ENCODE measurements at places on chromosomes 11 and 22.

- H3K36me3 ChIP-seq: peaks cover 6% of the 10 kb centered on the region
- no peak overlapping the region for H3K27ac ChIP-seq
- H3K27me3 ChIP-seq: no peaks in the 10 kb centered on the region
- DNase-seq: no peak
- peaks cover 7% of the 10 kb centered on the region for H3K4me1 ChIP-seq
- H3K4me3 ChIP-seq: no peak overlapping the region
Observed at GRCh38 chr11:96035740-96036078, 111.8 kb upstream of the MTMR2 start.

DNA sequence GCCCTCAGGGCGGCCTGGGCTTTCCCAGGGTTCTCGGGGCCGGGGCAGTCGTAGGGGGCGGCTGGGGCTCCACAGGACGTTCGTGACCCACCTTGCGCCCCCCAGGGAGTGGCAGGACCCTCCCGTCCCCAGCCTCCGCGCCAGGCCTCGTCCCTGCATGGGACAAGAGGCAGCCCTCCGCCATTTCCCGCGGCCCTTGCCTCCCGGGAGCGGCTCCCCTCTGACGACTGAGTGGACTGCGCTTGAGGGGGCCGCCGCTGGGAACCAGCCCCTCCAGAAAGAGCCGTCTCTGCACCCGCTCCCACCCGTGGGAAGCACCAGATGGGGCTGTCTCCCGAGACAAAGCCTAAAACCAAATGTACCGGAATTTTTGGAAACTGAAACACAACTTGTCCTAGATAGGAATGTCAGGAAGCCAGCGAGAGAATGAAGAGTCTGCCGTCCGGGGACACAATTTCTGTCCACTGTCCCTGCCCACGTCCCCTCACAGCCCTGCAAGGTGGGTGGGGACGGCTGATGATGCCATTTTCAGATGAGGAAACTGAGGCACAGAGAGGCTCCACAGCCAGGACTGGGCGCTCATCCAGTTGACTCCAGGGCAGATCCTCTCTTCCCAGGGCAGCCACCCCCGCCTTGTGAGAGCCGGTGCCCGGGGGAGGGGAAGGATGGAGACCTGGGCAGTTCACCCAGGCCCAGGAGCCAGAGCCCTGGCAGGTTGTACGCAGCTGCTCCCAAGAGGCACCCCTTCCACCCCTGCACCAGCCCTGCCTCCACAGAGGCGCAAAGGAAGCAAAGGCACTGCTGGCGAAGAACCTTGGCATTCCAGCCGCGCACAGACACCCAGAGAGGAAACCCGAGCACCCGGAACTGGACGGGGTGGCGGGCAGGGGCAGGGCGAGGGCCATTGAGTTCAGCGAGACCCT is 18.1 kb upstream of the PICK1 start:
- no peaks in the 10 kb centered on the region for H3K36me3 ChIP-seq

DNA sequence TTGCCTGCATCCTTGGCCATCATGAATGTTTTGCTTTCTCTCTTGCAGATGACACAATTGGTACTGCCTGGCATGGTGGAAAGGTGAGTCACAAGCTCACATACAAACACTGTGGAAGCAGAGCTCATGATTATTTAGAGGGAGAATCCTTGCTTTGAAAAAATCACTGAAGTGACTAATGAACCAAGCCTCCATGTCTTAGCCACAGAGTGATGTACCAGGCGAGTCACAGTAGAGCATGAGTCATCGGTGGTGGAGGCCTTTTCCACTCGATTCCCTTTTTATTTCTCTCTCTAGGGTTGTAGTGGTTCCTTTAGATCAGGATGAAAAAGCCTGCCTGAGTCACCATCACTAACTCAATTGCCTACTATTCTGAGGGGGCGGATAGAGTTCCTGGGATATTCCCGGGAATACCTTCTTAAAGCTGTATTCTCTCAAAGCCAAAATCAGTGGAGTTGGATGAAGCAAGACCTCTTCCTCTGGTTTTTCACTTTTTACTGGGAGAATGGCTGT is 49.6 kb upstream of the ALKBH3 start:
- H3K4me3 ChIP-seq: no peak overlapping the region
- no peak overlapping the region for H3K27ac ChIP-seq
- peaks cover 5% of the 10 kb centered on the region for H3K4me1 ChIP-seq
- H3K36me3 ChIP-seq: peaks cover 9% of the 10 kb centered on the region
- DNase-seq: peak; percentile 72
- no peaks in the 10 kb centered on the region for H3K27me3 ChIP-seq

GRCh38 chr11:69840371-69841169 is 21.4 kb upstream of the FGF3 start:
- H3K4me3 ChIP-seq: no peak overlapping the region
- no peak overlapping the region for H3K27ac ChIP-seq
- no peak for DNase-seq
- no peaks in the 10 kb centered on the region for H3K36me3 ChIP-seq
- H3K4me1 ChIP-seq: no peaks in the 10 kb centered on the region

GRCh38 chr22:35037089-35037488 is 28.9 kb upstream of the ISX start:
- no peak overlapping the region for H3K4me3 ChIP-seq
- no peaks in the 10 kb centered on the region for H3K4me1 ChIP-seq
- no peak for DNase-seq

GRCh38 chr11:93921695-93922468 is 71.5 kb upstream of the VSTM5 start:
- H3K4me1 ChIP-seq: no peaks in the 10 kb centered on the region
- H3K36me3 ChIP-seq: no peaks in the 10 kb centered on the region
- peaks cover 2% of the 10 kb centered on the region for H3K27me3 ChIP-seq
- peak; percentile 9 for DNase-seq
- H3K27ac ChIP-seq: no peak overlapping the region
- H3K4me3 ChIP-seq: no peak overlapping the region

DNA sequence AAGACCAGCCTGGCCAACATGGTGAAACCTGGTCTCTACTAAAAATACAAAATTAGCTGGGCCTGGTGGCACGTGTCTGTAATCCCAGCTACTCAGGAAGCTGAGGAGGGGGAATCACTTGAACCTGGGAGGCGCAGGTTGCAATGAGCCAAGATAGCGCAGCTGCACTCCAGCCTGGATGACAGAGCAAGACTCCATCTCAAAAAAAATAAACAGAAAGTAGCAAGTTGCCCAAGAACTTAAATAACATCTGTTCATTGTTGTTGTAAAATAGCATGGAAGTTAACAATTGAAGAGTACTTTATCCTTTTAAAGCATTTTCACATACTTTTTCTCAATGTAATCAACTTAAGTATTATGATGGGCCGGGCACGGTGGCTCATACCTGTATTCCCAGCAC is 5.7 kb downstream of the AMBRA1 start:
- no peak overlapping the region for H3K4me3 ChIP-seq
- no peak overlapping the region for H3K27ac ChIP-seq
- H3K27me3 ChIP-seq: no peaks in the 10 kb centered on the region
- peaks cover 22% of the 10 kb centered on the region for H3K4me1 ChIP-seq
- peaks cover 20% of the 10 kb centered on the region for H3K36me3 ChIP-seq
- DNase-seq: no peak

DNA sequence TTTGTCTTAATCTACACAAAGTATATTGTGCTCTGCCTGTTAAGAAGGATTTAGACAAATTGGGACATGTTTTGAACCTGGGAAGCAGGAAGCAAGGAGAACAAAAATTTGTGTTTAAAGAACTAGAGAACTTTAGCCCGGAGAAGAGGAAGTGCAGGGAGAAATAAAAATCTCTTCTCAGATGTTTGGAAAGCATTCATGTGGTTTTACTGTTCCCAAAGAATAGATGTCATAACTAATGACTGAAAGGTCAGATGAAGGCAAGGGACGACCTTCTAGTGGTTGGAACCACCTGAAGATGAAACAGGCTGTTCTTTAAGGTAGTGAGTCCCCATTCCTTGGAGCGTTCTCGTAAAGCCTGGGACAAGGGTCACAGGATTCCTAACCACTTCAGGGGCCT is 38.3 kb downstream of the IRAG1 start:
- H3K36me3 ChIP-seq: no peaks in the 10 kb centered on the region
- no peak for DNase-seq
- H3K27ac ChIP-seq: no peak overlapping the region
- H3K4me3 ChIP-seq: no peak overlapping the region
- peaks cover 22% of the 10 kb centered on the region for H3K4me1 ChIP-seq
- peaks cover 3% of the 10 kb centered on the region for H3K27me3 ChIP-seq

DNA sequence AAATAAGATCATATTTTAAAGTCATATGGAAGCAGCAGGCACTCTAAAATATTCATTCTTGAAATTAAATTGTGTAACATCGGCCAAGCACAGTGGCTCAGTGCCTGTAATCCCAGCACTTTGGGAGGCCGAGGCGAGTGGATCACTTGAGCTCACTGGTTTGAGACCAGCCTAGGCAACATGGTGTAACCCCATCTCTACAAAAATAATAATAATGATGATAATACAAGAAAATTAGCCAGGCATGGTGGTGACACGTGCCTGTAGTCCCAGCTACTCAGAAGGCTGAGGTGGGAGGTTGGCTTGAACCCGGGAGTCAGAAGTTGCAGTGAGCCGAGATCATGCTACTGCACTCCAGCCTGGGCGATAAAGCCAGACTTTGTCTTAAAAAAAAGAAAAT is 77.4 kb downstream of the TRIM29 start:
- H3K4me1 ChIP-seq: no peaks in the 10 kb centered on the region
- peaks cover 3% of the 10 kb centered on the region for H3K27me3 ChIP-seq
- no peak overlapping the region for H3K4me3 ChIP-seq
- DNase-seq: no peak
- no peaks in the 10 kb centered on the region for H3K36me3 ChIP-seq

DNA sequence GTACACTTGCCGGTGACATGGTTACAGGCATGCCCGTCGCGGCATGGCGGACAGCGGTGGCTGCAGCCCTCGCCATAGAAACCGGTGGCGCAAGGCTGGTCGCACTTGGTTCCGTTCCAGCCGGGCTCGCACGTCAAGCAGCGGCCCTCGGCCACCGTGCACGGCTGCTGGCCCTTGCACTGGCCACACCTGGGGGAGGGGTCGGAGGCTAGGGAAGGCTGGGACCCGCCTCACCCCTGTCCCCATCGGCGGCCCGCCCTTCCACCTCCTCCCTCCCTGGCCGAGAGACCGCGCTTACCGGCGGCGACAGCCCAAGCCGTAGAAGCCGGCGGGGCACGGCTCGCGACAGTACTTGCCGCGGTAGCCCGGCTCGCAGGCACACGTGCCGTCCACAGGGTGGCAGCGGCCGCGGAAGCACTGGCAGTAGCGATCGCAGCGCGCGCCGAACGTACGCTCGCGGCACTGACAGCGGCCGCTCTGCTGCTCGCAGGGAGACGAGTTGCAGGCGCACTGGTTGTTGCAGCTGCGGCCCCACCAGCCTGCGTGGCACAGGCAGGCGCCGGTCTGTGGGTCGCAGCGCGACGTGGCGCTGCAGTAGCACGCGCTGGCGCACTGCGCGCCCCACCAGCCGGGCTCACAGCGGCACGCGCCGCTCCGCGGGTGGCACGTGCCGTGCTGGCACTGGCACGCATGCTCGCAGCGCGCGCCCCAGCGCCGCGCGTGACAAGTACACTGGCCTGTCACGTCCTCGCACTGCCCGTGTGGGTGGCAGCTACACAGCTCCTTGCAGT is 6.7 kb downstream of the SCARF2 start:
- no peak overlapping the region for H3K27ac ChIP-seq
- H3K4me3 ChIP-seq: peak overlapping the region; percentile 60
- H3K4me1 ChIP-seq: peaks cover 6% of the 10 kb centered on the region
- H3K27me3 ChIP-seq: peaks cover 71% of the 10 kb centered on the region
- peak; percentile 49 for DNase-seq

- H3K36me3 ChIP-seq: peaks cover 6% of the 10 kb centered on the region
- DNase-seq: no peak
- H3K4me1 ChIP-seq: peaks cover 24% of the 10 kb centered on the region
- no peak overlapping the region for H3K27ac ChIP-seq
- no peak overlapping the region for H3K4me3 ChIP-seq
- no peaks in the 10 kb centered on the region for H3K27me3 ChIP-seq
Observed at GRCh38 chr11:32919338-32919737, 26.7 kb downstream of the QSER1 start.

DNA sequence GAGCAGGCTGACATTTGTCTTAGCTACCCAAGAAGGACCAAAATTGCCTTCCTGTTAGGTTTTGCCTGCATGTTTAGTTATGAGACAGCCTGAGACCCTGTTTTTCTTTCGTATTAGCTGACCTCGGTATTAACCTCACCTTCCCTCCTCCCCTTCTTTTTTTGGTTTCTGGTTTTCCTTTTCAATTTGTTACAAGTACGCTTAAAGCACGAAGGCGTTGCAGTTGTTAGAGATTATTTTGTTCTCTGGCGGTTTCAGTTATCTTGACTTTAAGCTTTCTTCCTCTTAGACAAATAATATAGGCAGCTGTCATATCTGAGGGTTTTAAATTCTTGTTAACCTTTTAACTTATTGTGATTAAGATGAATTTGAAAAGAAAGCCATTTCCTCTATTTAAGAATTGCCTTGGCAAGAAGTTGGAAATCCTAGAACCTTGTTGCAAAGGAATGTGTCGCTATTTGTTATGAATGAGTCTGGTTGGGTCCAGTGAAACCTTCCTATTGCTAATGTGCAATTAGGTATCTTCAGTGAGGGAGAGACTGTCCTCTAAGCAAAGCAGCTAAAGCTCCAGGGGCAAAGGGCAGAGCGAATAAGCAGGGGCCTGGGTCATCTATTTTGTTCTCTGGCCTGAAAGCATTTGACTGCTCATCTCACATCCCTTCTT is 45.7 kb downstream of the PACS1 start:
- no peak for DNase-seq
- peak overlapping the region; percentile 69 for H3K4me3 ChIP-seq
- H3K36me3 ChIP-seq: peaks cover 2% of the 10 kb centered on the region
- no peaks in the 10 kb centered on the region for H3K27me3 ChIP-seq
- peak overlapping the region; percentile 87 for H3K27ac ChIP-seq
- H3K4me1 ChIP-seq: peaks cover 75% of the 10 kb centered on the region

DNA sequence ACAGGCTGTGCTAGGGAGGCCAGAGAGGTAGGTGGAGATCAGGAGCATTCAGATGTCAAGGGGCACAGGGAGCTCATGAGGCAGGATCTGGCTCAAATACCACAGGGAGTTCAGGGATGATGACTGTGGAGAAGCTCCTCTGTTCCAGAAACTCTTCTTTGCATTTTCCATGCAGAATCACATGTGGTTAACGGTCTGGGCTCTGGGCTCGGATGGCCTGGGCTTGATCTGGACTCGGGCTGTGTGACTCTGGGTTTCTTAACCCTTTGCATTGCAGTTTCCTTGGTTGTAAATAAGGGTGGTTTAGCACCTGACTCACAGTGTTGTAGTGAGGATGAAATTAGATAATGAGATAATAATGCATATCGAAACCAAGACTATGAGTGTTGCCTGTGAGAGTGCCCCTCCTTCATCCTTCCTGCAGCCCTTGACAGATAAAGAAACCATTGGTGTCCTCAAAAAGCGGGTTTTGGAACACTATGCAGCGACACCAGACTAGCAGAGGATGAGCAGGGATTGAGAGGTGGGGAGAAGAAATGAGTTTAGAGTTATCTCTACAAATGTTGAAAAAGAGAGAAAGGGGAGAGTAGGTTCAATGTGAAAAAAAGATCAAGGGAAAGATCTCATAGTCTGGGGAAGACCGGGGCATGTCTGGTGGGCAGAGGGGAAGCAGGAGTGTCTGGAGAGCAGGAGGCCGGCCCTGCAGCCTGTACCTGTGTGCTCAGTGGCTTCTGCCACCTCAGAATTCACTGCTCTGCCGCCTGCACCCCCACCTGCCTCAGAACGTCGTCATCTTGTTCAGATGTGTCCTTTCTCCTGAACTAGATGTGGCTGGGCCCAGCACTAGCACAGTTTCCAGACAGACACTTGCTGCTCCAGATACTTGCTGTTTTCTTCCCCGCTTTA is 197.8 kb upstream of the SORL1-AS1 start:
- peaks cover 28% of the 10 kb centered on the region for H3K4me1 ChIP-seq
- peak overlapping the region; percentile 81 for H3K4me3 ChIP-seq
- peaks cover 33% of the 10 kb centered on the region for H3K27me3 ChIP-seq
- peak; percentile 18 for DNase-seq

GRCh38 chr11:129312730-129313503 is 62.7 kb upstream of the BARX2 start:
- no peak overlapping the region for H3K4me3 ChIP-seq
- H3K4me1 ChIP-seq: no peaks in the 10 kb centered on the region
- H3K27ac ChIP-seq: no peak overlapping the region
- DNase-seq: no peak
- no peaks in the 10 kb centered on the region for H3K36me3 ChIP-seq
